NCI-H1436 (cell line): ENCODE measurements at places on chromosomes 7 and 10.
A peak's percentile ranks its signal among the peaks of the same experiment; 100 is the strongest.

GRCh38 chr10:108303149-108303548 is 1138.6 kb upstream of the SORCS1 start:
- no peak for DNase-seq

DNA sequence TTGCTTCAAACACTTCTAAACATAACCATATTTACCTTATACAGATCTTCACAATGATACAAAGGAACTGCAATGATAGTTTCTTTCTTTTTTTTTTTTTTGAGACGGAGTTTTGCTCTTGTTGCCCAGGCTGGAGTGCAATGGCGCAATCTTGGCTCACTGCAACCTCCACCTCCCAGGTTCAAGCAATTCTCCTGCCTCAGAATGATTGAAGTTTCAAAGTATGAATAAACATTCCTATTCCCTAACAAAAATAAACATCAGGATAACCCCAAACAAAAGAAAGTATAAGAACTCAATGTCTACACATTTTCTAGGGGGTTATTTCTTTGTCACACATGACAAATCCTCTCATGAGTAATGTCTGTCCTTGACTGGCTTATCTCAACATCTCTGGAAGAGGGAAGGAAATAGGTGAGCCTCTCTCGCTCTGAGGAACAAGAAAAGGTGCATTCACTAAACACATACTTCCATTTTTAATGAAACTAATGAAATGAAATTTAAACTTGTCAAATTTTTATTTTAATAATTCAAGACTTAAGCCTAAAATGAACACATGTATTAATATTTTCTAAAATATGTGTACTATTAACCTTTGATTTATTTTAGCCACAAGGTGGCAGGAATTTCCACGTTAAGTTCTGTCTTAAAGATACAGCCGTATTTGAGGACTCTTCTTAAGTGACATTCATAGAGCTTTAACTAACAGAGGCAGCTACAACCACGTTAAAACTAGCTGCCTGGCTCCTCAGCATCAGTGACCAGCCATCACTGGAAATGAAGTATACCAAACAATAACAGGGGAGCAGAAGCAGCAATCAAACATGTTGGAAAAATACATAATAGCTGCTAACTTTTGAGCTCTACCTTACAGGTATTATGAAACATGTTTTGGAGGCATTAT is 58.3 kb downstream of the MALSU1 start:
- DNase-seq, result peak; percentile 38

DNA sequence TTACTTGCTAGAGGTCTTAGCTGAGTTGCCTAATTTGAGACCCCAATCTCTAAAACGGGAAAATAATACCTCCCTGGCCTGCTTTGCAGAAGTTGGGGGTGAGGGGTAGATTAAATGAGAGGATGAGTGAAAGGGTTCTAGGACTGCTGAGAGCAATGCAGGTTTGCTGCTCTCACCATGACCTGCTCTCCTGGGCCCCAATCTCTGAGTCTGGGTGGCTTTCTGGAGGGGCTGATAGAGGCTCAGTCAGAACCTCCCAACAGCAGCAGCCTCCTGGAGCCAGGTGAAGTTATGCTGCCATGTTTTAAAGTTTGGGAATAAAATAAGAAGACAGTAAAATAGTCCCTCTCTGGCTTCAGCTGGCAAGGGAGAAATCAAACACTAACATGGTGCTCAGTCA is 7.3 kb downstream of the UROS start:
- DNase-seq, result no peak

GRCh38 chr10:117647306-117647705 is 104.8 kb downstream of the EMX2 start:
- DNase-seq, result no peak

DNA sequence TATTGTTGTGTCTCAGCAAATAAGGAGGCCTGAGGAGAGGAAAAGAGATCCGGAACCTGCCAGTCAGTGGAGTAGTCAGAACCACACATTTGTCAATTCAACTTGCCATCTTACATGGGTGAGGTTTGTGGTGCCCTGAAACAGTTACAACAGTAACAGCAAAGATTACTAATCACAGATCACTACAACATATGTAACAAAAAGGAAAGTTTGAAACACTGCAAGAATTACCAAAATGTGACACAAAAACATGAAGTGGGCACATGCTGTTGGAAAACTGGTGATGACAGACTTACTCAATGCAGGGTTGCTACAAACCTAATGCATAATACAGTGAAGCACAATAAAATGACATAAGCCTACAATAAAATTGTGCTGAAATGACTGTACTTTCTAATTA is 89.4 kb downstream of the LRRN3 start:
- DNase-seq, result no peak

DNA sequence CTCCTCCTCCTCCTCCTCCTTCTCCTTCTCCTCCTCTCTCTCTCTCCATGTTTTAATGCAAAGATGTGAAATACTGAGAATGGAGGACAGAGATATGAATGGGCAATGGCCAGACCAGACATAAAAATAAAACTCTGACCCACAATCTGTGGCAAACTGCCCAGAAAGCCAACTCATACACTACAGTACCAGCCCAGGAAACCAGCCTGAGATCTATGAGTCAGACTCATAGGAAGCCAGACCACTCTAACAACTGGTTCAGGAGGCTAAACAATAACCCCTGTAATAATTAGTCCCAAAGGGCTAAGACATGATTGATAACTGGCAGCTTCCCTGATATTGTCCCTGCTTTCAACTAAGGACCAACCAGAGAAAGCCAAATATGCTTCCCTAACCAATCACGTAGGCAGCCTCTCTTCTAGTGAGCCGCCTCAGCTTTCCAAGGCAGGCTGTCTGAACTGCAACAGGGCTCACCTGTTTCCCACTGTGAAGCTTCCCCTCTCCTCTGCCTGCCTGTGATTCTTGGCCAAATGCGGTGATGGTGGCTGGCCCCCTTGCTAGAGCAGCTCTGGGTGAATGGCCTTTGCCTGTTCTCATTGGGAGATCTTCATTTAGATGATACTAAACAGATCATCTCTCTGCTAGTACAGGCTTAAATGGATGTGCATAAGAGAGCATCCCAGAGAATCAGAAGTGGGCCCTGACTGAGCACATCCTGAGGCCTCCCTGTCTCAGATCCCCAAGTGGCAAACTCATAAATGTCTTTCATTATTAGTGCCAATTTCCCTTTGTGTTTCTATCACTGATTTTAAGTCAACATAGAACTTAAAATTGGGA is 817.6 kb downstream of the TNS3 start:
- no peak for DNase-seq

GRCh38 chr10:59997827-59998525 is 91.6 kb upstream of the CCDC6 start:
- DNase-seq, result no peak

- DNase-seq, result no peak
Observed at GRCh38 chr10:21720090-21720489, 186.1 kb downstream of the MLLT10 start.

GRCh38 chr7:140062528-140063299 is at the start of gene PARP12:
TSS of gene PARP12 (minus strand) at chr7:140062951. CDS start at chr7:140062847, 104 bp downstream.
- peak; percentile 63 for DNase-seq

- DNase-seq, result no peak
Observed at GRCh38 chr7:5477126-5477525, 53.5 kb upstream of the TNRC18 start.

- DNase-seq, result no peak
Observed at GRCh38 chr7:149846436-149847046, 8.4 kb downstream of the ZNF862 start.

- no peak for DNase-seq
Observed at GRCh38 chr10:98848361-98848760, 387.3 kb downstream of the HPSE2 start.

DNA sequence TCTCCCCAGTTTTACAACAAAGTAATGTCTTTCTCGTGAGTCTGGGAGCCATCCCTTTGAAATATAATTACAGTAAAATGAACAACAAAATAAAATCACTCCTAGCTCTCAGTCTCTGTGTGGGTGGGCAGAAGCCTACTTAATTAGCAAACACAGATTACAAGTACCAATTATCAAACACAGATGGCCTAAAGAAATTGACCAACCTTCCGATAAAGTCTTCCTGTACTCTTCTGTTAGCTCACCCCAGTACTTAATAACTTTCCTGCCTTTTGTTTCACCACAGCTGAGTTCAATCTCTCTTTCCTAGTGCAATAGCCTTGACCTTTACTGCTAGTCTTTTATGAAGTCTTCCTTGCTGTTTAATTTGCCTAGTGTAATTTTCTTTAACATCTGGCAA is 719.2 kb upstream of the MBL2 start:
- no peak for DNase-seq

DNA sequence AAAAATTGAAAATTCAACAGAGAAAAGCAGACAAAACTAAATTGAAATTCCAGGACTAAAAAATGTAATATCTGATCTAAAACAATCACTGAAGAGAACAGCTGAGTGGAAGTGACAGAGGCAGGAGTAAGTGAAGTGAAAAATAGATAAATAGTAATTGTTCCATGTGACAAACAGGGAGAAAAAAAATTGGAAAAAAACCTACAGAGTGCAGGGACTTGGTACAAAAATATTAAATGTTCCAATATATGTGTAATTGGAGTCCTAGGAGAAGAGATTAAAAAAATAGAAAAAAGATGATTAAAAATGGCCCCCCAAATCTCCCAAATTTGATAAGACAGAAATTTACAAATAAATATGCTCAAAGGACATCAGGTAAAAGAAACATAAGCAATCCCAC is 63.4 kb upstream of the NAMPT start:
- DNase-seq, result no peak
